ENCODE measurements at places on chromosomes 7 and 10. TPM values are rescaled to one million over a fixed set of nuclear protein-coding genes. Genes with fewer than 3 reads are reported as not detected.

The RNF148 gene
- 0.98 TPM for total RNA-seq

The CLCN1 gene
- total RNA-seq = not detected

The NRAP gene
- total RNA-seq = not detected

The GALNT17 gene
- not detected for total RNA-seq

The IDI2 gene
- not detected for total RNA-seq

The NPTX2 gene
- 18.9 TPM for total RNA-seq

The RAMP3 gene
- 467 TPM for total RNA-seq

The UNCX gene
- total RNA-seq = not detected

The DRGX gene
- total RNA-seq = not detected

The HABP2 gene
- total RNA-seq = 0.09 TPM

The LIPF gene
- total RNA-seq = not detected

The FOXI2 gene
- total RNA-seq = not detected

The PSD gene
- 0.11 TPM for total RNA-seq

The ASAH2 gene
- 0.60 TPM for total RNA-seq

The CCDC146 gene
- 1.2 TPM for total RNA-seq

The PRSS37 gene
- total RNA-seq = not detected

The NEURL1 gene
- total RNA-seq = 0.09 TPM

The SUN1 gene
- total RNA-seq = 171 TPM

The KLLN gene
- 0.17 TPM for total RNA-seq

The TMEM26 gene
- total RNA-seq = 0.09 TPM

The CDHR3 gene
- 1.5 TPM for total RNA-seq

The COBL gene
- 0.09 TPM for total RNA-seq

The LFNG gene
- 10.5 TPM for total RNA-seq

The PILRA gene
- 0.22 TPM for total RNA-seq

The LRRD1 gene
- not detected for total RNA-seq

The VSTM4 gene
- 0.65 TPM for total RNA-seq

The SLC18A3 gene
- not detected for total RNA-seq

The RBM28 gene
- 7.0 TPM for total RNA-seq

The MAPK8 gene
- 54.4 TPM for total RNA-seq

The NACAD gene
- 0.43 TPM for total RNA-seq

The MYOZ1 gene
- total RNA-seq = not detected

The AKR1D1 gene
- not detected for total RNA-seq

The HYAL4 gene
- total RNA-seq = 0.22 TPM

The NKX2-3 gene
- not detected for total RNA-seq

The BLNK gene
- total RNA-seq = not detected

The CLRN3 gene
- total RNA-seq = 0.33 TPM

The WNT8B gene
- total RNA-seq = not detected

The GTPBP10 gene
- total RNA-seq = 6.7 TPM

The GIMAP7 gene
- total RNA-seq = 139 TPM

The SMARCD3 gene
- 2.1 TPM for total RNA-seq

The LARP4B gene
- total RNA-seq = 25.5 TPM

The FXYD4 gene
- not detected for total RNA-seq

The RET gene
- 0.17 TPM for total RNA-seq

The HECW1 gene
- not detected for total RNA-seq

The CBX3 gene
- 120 TPM for total RNA-seq

The SPDYE5 gene
- not detected for total RNA-seq
